CD4-positive, alpha-beta T cell treated with Interleukin-6 for 4 hours (primary cell): ENCODE measurements at places on chromosomes 4 and X.

DNA sequence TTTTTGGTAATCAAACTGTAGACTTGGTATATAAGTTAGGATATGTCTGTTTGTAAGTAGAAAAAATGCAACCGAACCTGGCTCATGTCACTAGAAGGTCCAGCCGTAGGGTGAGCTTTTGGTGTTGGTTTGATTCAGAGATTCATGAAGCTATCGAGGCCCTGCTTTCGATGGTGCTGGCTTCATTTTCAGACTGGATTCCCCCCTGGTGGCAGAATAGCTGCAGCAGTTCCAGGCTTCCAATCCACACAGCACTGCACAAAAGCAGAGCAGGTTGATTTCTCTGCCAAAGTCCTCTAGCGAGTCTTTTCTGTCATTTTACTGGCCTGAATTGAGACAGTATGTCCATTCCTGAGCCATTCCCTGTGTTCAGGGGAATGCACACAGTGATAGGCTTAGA lies 33.1 kb downstream of the PDK3 start:
- peak; percentile 36 for DNase-seq

GRCh38 chrX:134683351-134684005 lies 25.2 kb upstream of the PLAC1 start:
- DNase-seq = no peak

DNA sequence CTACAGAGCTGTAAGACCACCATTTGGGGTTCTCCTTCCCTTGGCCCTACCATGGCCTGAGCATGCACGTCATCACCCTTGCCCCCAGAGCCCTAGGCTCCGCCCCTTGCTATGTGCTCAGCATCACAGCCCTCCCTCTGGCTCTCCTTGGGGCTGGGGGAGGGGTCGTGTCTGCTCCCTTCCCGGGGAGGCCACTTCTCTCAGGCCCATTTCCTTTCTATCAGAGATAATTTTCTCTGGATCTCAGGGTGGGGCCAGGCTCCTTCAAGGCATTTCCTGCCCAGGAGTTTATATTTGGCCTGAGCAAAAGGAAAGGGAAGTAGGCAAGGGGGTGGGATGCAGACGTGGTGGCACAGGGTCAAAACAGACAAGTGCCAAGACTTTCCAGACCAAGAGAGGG lies 55.9 kb downstream of the STARD8 start:
- no peak for DNase-seq

DNA sequence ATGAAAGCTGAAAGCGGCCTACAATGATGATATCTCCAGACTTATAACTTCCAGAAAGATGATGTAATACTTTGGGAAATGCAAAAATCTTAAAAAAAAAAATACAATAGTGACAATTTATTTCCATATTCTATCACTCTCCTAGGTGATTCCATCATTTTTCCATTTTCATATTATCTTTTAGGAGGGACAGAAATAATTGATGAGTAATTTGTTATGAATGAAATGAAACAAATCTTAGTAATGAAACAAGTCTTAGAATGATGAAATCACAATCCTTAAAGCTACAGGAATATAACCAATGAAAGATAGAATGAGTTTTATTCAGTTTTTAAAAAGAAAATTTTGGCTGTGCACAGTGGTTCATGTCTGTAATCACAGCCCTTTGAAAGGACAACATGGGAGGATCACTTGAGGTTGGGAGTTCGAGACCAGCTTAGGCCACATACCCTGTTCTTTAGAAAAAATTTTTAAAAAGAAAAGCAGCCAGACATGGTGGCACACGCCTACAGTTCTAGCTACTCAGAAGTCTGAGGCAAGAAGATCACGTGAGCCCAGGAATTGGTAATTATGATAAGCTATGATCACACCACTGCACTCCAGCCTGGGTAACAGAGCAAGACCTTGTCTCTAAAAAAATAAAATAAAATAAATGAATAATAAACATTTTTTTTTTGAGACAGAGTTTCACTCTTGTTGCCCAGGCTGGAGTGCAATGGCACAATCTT lies 21.7 kb downstream of the CLOCK start:
- DNase-seq = no peak

DNA sequence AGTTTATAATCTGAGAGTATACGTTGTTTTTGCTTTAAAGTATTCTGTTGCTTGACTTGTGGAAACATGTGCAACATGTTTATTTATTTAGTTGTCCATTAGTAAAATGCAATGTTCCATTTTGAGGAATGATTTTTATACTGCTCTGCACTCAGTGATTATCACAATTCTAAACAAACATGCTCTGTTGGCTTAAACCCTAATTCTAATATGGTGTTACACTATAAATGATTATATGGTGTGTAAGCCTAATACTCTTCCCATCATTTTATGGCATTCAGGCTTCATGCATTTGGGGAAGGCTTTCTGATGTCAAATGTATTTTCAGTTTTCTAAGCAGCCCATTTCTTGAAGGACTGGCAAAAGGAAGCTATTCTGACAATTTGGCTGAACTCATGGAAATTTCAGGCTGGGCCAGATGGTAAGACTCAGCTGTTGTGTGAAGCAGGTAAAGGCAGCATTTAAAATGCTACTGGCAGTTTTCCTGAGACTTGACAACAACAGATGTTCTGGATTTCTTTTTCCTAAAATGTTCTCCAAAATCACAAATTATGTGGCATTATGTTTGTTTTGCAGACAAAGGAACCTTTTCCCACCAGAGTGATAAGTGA lies 336.7 kb upstream of the GNPDA2 start:
- DNase-seq = no peak

DNA sequence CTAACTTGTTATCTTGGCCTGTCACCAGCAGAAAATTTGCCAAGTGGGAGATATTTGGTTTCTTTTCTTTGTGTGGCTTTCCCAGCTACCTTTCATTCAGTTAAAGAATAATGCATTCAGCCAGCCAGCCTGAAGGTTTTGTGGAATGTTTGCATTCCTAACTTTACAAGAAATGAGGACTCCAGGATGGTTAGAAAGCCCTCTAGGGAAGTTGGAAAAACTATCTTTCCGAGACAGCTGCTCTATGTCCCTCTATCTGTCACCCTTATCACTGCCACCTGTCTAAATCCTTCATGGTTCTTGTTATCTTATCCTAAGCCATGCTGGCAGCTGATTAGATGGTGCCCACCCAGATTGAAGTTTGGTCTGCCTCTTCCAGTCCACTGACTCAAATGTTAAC lies 384.2 kb downstream of the SH3BGRL start:
- no peak for DNase-seq

GRCh38 chr4:185201977-185202962 lies 1.5 kb downstream of the CFAP97 start:
- DNase-seq = no peak

- DNase-seq = peak; percentile 42
Measured at GRCh38 chrX:40933132-40933705, 152.0 kb upstream of the USP9X start.

GRCh38 chr4:1419708-1420107 lies 13.5 kb upstream of the NKX1-1 start:
- DNase-seq = no peak

DNA sequence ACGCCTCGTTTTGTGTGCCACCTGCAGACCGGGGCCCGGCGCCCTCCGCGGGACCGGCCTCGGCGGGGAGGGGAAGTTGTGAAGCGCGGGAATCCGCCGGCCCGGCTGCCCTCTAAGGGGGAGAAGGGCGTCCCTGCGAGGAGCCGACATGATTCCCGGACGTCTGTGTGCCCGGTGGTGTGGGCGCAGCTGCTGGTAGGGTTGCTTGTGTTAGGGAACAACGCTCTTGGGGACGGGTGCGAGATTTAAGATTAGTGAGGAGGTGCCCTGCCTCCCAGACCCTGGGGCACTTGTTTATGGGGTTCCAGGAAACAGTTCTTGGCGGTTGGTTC lies 627 bp downstream of the CDKN2AIP start:
- no peak for DNase-seq

- DNase-seq = peak; percentile 23
Measured at GRCh38 chr4:151409470-151410313, 716 bp downstream of the FHIP1A start.

GRCh38 chrX:44246826-44247225 lies 96.6 kb downstream of the EFHC2 start:
- no peak for DNase-seq

GRCh38 chr4:142984871-142985585 lies 138.9 kb upstream of the INPP4B start:
- no peak for DNase-seq

DNA sequence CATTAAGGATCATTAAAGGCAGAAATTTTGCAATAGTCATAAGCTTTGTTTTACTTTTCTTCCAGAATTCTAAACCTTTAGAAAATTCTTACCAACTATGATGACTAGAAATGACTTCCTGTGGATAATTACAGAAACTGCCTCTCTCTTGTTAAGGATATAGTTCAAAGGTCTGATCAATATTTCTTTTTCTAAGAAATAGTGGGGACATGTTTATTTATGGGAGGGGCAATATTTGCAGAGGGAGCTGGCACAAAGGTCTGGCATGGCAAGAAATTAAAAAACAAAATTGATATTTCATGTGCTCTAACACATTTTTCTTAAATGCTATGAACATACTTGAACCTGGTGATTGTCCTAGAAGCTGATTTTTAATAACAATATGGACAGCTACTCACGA lies 448.9 kb downstream of the KCTD8 start:
- no peak for DNase-seq

DNA sequence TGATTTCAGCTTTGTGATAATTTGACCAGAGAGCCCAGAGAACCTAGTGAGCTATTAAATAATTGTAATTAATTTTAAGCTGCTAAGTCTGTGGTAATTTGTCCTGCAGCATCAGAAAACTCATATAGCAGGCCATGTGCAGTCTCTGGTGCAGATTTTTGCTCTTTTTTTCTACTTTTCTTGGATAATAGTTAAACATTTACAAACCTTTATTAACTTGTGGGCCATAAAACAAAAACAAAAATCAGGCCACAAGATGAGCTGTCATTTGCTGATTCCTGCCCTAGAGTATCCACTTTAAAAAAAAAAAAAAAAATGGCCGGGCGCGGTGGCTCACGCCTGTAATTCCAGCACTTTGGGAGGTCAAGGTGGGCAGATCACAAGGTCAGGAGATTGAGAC lies 99.8 kb downstream of the CLDN22 start:
- DNase-seq = no peak

DNA sequence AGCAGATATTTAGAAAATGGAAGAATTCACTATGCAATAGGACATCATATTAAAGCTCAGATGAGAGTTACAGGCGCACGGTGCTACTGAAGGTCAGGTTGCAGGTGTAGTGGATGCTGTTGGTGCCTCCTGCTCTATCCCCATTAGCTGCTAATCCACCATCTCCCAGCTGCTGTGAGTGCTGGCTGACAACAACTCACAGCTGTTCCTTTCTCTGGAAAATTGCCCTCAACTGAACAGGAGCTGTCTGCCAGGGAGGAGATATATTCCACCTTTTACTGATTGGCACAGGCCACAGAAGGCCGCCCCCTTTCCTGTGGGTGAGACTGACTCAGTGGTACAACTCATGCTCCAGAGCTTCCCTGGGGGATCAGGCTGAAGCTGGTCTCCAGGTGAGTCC lies 48.7 kb downstream of the UCHL1 start:
- DNase-seq = no peak

DNA sequence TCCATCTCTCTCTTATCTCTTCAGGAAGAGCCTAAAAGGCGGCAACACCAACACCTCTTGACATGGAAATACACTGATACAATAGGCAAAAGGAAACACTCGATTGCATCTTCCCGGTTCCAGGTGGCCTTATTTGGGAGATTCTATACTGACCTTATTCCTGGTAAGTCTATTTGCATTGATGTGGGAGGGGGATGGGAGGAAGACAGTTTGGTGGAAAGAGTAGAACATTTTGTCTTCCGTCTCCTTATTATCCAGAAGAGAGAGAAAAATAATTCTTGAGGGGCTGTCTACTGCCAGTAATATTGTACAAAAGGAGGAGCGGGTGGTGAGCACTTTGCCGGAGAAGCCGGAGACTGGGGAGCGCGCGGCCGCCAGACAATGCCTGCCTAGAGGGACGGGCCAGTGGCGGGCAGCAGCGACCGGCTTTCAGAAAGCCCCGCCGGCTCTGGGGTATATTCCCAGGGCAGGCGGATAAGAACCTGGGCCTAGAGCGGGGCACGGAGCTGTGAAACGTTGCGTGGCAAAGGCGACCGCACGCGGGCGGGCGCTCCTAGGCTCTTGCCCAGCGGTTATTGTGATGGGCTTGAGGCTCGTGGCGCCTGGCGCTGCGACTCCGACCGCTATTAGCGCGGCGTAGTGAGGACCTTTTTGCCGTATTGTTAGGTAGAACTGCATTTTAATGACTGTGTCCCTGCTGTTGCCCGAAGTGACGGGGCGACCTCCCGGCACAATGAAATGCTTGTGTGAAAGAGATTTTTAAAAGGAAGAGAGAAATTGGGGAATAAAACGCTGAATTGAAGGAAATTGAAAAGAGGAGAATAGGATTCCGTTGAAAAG lies 518 bp downstream of the PRDM8 start:
- peak; percentile 23 for DNase-seq

GRCh38 chr4:29852537-29852936 lies 867.6 kb upstream of the PCDH7 start:
- no peak for DNase-seq

DNA sequence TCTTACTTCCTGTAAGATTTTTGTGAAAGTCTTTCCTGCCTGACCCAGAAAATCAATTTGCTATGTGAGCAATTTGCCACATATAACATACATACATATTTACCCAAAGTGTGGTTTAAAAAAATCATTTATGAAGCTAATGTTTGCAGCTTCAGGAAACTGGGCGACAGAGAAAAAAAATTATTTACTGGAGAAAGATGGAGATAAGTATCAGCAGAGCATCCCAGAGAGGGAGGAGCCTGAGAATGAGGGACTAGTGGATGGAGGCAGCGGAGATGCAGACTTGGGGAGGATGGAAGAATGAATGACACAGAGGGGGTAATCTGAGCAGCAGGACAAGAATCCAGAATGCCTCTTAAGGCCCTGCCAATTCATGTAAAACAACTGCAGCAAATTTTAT lies 975 bp upstream of the GYPA start:
- DNase-seq = no peak

DNA sequence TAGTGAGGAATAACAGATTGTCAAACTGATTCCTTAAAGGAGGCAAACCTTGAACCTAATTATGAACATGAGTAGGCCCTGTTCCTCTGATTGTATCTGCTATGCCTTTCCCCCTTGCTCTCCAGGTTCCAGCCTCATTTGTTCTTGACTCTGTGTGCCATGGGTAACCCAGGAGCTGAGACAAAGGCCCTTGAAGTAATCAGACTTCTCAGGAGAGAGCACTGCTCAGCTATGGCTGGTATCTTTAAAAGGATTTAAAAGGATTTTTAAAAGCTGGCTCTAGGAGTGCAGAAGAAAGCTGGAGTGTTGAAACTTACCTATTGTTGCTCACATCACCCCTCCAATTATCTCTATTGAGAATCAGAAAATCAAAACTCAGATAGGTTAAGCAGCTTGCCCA lies 1565.5 kb upstream of the AGA start:
- no peak for DNase-seq

DNA sequence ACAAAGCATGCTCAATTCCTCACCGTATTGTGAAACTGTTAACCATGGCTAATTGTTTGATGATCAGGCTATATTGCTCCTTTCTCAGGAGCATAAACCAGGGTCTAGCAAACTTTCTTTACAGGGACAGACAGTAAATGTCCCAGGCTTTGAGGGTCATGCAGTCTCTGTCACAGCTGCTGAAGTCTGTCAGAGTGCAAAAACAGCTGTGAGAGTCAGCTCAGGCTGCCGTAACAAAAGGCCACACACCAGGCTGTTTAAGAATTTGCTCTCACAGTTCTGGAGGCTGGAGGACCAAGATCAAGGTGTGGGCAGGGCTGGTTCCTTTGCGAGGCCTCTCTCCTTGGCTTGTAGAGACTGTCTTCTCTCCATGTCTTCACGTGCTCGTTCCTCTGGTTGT lies 75.6 kb downstream of the GPR143 start:
- DNase-seq = no peak
